RWPE2 (cell line): ENCODE measurements at places on chromosomes 16 and 17.

DNA sequence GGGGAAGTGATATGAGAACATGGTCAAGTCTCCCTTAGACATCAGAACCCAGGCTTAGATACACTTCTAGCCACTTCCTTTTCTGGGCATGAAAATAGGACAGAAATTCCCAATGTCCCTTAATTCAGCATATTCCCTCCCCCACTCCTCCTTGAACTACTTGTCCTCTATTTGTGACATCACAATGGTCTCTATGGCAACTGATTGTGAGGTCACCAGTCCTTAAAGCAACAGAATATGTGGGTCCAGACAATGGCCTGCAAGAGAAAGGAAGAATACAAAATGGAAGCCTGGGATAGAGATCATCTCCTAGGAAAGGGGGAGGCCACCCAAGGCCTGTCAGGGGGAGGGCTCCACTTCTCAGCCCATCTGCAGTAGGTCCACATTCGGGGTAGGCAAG lies 6.7 kb upstream of the SEZ6 start:
- DNase-seq, result no peak
- peaks cover 9% of the 10 kb centered on the region for H3K27me3 ChIP-seq
- peaks cover 2% of the 10 kb centered on the region for H3K4me1 ChIP-seq
- H3K27ac ChIP-seq, result no peak overlapping the region

GRCh38 chr17:4020096-4020495 lies 55.9 kb upstream of the ATP2A3 start:
- no peak for DNase-seq
- no peaks in the 10 kb centered on the region for H3K27me3 ChIP-seq
- no peaks in the 10 kb centered on the region for H3K4me1 ChIP-seq
- H3K27ac ChIP-seq, result no peak overlapping the region

GRCh38 chr17:16593356-16594102 lies 24.5 kb upstream of the ZNF287 start:
- no peak for DNase-seq
- H3K27ac ChIP-seq, result no peak overlapping the region
- H3K4me3 ChIP-seq, result no peak overlapping the region
- H3K36me3 ChIP-seq, result no peaks in the 10 kb centered on the region

DNA sequence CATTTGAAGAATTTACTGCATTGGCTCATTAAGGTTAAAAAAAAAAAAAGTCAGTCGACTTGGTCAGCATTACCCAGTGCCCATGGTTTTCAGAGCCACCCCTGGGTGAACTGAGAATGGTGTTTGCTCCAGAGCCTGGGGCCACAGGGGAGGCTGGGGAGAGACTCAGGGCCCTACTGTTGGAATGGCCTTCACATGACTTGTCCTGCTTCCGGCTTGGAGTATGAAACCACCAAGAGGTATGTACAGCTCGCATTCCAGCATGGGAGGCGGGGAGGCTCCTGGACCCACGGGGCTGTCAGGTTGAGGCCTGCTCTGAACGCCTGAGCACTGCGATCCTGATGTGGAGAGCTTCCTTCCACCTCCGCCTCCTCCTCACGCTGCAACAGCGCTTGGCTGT lies 36.8 kb downstream of the MSI2 start:
- peaks cover 40% of the 10 kb centered on the region for H3K4me1 ChIP-seq
- DNase-seq, result peak; percentile 97
- H3K36me3 ChIP-seq, result peaks cover 12% of the 10 kb centered on the region

DNA sequence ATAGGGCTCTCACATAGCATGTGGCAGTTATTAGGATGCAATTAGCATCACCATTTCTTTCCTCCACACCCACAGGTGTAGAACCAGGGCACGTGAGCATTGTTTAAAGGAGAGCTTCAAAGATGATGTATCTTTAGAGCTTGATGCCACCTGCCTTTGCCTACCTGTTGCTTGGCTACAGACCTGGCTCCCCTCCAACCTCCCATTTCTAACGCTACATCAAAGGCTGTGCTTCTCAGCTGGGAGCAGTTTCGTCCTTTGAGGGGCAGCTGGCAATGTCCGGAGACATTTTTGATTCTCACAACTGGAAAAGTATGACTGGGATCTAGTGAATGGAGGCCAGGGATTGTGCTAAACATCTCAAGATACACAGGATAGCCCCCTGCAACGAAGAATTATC lies 78.5 kb upstream of the CLEC3A start:
- no peak for DNase-seq
- H3K27me3 ChIP-seq, result peaks cover 7% of the 10 kb centered on the region
- no peak overlapping the region for H3K4me3 ChIP-seq
- H3K4me1 ChIP-seq, result no peaks in the 10 kb centered on the region
- H3K36me3 ChIP-seq, result no peaks in the 10 kb centered on the region

GRCh38 chr16:11744075-11744470 lies 1.4 kb upstream of the TXNDC11 start:
- no peaks in the 10 kb centered on the region for H3K27me3 ChIP-seq
- H3K36me3 ChIP-seq, result peaks cover 17% of the 10 kb centered on the region
- no peak for DNase-seq
- H3K4me3 ChIP-seq, result no peak overlapping the region
- H3K4me1 ChIP-seq, result peaks cover 13% of the 10 kb centered on the region
- no peak overlapping the region for H3K27ac ChIP-seq

DNA sequence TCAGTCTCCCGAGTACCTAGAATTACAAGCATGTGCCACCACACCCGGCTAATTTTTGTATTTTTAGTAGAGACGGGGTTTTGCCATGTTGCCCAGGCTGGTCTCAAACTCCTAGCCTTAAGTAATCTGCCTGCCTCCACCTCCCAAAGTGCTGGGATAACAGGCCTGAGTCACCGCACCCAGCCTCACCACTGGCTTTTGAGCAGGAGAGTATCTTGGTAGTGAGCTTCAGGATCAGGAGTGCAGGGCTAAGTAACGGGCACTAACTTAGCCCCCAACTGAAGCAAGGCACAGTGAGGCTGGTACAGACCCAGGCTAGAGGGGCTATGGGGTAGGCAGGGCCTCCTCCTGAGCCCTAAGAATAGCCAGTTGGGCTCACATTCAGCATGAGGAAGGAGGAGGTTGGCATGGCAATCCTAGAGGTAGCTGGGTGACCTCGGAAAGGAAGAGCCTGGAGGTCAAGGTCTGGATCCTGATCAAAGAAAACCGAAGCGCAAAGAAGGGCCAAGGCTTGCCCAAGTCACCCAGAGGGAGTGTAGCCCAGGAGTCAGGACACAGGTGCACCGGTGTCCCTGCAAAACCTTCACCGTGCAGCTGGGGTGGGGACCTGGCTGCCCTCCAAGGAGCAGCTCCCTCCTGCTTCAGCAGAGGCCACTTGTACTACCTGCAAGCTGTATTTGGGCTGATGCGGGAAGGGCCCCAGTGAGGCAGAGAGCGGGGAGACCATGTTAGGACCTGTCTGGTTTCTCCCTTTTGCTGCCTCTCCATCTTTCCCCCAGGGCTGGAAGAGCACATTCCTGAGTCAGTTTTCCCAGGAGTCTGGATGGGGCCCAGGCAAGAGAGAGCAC lies 1.3 kb upstream of the ADGRG5 start:
- DNase-seq, result peak; percentile 35
- no peaks in the 10 kb centered on the region for H3K36me3 ChIP-seq
- H3K27me3 ChIP-seq, result no peaks in the 10 kb centered on the region
- no peak overlapping the region for H3K27ac ChIP-seq
- H3K4me3 ChIP-seq, result no peak overlapping the region

GRCh38 chr17:63460018-63460417 lies 13.9 kb upstream of the CYB561 start:
- H3K36me3 ChIP-seq, result no peaks in the 10 kb centered on the region
- no peak for DNase-seq
- H3K27ac ChIP-seq, result peak overlapping the region; percentile 38
- no peaks in the 10 kb centered on the region for H3K27me3 ChIP-seq

DNA sequence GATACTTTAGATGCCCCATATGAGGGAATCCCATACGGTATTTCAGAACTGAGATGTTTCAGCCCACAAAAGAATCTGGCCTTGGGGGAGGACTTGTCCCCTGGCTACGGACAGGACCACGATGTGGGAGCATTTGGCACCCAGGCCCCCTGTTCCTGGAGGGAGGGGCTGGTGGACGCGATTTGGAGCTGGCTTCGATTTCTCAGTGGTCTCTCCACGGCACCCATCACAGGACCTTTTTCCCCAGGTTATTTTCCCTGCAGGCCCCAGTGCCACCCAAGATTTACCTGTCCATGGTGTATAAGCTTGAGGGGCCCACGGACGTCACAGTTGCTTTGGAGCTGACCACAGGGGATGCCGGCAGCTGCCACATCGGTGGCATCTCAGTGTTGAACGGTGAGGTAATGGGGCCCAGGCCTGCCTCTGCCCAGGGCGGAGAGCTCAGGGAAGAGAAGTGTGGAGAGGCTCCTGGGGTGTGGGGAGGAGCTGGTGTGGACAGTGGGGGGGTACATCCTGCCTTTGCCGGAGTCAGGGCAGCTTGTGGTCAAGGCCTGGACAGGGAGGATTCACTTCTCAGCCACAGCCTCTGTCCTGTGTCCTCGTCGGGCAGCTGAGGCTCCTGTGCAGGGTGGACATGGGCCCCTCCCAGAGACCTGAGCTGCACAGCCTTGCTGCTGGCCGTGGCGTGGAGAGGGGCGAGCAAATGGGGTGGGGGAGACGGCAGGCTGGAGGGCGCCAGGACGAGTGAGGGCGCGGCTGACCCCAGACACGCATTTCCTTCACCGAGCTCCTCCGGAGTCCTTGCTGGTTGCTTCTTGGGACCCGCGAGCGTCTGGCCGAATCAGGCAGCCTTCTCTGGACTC lies 9.9 kb downstream of the ENGASE start:
- no peaks in the 10 kb centered on the region for H3K27me3 ChIP-seq
- DNase-seq, result no peak
- peaks cover 23% of the 10 kb centered on the region for H3K36me3 ChIP-seq
- H3K4me1 ChIP-seq, result no peaks in the 10 kb centered on the region
- no peak overlapping the region for H3K27ac ChIP-seq

DNA sequence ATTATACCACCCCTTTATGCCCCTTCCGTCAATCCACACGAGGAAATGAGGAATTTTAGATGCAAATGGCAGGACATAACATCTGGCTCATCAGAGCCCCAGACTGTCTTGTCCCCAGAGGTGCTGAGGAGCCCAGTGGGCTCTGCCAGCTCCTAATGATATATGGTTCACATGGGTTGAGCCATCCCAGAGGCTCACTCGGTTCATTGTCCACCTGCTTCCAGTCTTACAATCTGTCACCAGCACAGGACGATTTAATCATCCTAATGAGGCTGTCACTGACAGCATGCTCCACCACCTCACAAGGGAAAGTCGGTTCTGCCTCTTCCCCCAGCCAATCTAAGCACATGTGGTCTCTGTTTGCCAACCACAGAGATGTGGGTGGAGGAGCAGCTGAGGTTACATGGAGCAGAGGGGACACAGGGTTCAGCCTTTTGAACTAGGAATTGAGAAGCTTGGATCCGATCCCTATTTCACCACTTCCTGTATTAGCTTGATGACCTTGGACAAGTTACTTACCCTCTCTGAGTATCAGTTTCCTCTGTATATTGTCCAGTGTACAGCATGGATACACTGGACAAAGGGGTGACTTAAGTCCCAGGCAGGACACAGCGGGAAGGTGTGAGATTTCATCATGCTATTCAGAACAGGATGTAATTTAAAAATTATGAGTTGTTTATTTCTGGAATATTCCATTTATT lies 27.0 kb upstream of the DHX8 start:
- H3K4me1 ChIP-seq, result peaks cover 28% of the 10 kb centered on the region
- H3K36me3 ChIP-seq, result no peaks in the 10 kb centered on the region

- no peaks in the 10 kb centered on the region for H3K27me3 ChIP-seq
- no peak for DNase-seq
- H3K4me3 ChIP-seq, result no peak overlapping the region
- H3K27ac ChIP-seq, result peak overlapping the region; percentile 86
Observed at GRCh38 chr17:63275318-63275970, 170.7 kb downstream of the CYB561 start.

DNA sequence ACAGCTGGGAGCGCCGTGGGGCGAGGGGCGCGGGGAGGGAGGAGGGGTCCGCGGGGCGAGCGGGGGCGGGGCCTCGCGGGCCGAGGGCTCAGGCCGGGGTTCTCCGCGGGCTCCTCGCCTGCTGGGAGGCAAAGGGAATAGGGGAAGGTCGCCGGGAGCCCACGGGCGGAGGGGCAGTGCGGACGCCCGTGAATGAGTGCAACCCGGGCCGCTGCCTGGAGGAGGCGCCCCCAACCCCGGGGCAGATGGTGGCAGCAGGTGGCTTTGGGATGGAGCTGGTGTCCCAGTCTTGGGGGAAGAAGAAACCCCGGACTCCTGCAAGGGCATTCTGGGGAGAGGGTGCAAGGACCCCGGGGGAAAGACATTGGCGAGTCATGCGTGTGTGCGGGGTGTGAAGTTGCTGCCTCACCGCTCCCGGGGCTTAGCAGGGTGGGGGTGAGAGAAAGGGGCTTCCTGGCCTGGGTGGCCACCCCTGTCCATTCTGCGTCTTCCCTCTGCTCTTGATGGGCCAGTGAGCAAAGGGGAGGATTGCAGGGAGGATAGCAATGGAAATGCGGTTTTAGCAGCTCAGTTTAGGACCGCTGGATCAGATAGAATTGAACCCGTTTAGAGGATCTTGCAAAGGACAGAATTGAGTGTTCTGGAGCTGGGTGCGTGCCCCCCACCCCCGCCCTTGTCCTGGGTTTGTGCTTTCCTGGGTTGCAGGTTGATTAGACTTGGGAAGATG lies 526 bp downstream of the KIAA0513 start:
- H3K27ac ChIP-seq, result peak overlapping the region; percentile 66
- peak overlapping the region; percentile 50 for H3K4me3 ChIP-seq
- no peaks in the 10 kb centered on the region; the same call in 1 of the 2 replicates for H3K36me3 ChIP-seq
- peaks cover 24% of the 10 kb centered on the region for H3K4me1 ChIP-seq

DNA sequence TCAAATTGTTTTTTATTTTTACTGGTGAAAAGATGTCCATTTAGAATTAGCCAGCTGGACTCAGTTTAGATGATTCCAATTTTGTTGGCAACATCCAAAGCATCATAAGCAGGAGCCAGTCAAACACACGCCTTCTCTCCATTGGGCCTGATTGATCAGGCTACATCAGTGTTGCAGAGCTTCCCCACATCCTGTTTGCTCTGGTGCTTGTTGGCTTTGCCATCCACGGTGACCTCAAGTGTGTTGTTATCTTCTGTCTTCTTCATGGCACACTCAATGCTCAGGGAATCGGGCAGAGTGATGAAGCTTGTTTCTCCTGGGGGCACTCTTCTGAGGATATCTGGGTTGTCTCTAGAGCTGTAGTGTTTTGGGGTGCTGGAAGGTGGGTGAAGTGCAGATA lies 6.3 kb upstream of the NETO2 start:
- no peak overlapping the region for H3K27ac ChIP-seq
- H3K36me3 ChIP-seq, result peaks cover 4% of the 10 kb centered on the region; the same call in 1 of the 2 replicates
- no peaks in the 10 kb centered on the region for H3K4me1 ChIP-seq
- H3K27me3 ChIP-seq, result no peaks in the 10 kb centered on the region
- no peak overlapping the region for H3K4me3 ChIP-seq

GRCh38 chr16:76235025-76235424 lies 42.2 kb upstream of the CNTNAP4 start:
- H3K4me3 ChIP-seq, result no peak overlapping the region
- H3K27ac ChIP-seq, result no peak overlapping the region
- H3K36me3 ChIP-seq, result no peaks in the 10 kb centered on the region
- no peak for DNase-seq

GRCh38 chr16:10367616-10368188 lies 18.2 kb upstream of the ATF7IP2 start:
- no peak overlapping the region for H3K27ac ChIP-seq
- H3K4me3 ChIP-seq, result no peak overlapping the region
- no peaks in the 10 kb centered on the region for H3K36me3 ChIP-seq
- no peaks in the 10 kb centered on the region for H3K27me3 ChIP-seq
- H3K4me1 ChIP-seq, result no peaks in the 10 kb centered on the region
